ENCODE measurements at places on chromosomes 3 and 15.

DNA sequence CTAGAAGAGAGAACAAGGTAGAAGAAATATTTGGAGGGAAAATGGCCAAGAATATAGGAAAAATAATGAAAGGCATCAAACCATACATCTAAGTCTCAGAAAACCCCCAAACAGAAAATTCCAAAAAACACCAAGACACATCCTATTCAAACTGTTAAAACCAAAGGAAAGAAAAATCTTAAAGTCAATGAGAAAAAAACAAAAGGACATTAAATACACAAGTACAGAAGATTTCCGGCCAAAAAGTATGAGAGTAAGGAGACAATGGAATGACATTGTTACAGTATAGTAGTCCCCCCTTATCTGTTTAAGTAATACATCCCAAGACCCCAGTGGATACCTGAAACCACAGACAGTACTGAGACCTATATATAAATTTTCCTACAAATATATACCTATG is 18.8 kb downstream of the CLASP2 start:
- DNase-seq, result no peak

GRCh38 chr3:115418583-115418982 is 204.7 kb upstream of the GAP43 start:
- DNase-seq, result no peak

- DNase-seq, result no peak
These were observed 243.3 kb upstream of the TOPAZ1 start for GRCh38 chr3:43998370-43998835.

DNA sequence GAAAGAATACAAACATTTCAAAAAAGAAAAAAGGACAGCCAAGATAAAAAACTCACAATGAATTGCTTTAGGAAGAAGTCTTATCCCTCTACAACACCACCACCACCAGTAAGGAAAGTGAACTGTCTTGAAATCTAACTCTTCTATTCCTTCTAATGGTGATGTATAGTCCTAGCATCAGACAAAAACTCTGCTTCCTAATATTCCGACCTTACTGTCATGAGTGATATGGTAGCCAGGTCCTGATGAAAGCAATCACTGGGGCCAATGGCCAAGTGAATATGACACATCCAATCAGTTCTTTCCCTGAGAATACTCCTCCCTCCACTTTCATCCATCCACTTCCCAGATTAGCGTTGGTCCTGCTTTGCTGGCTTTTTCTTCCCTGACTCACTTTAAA is 14.8 kb downstream of the GK5 start:
- DNase-seq, result no peak

- no peak for DNase-seq
These were observed 34.7 kb downstream of the NIPA2 start for GRCh38 chr15:22872936-22873701.

DNA sequence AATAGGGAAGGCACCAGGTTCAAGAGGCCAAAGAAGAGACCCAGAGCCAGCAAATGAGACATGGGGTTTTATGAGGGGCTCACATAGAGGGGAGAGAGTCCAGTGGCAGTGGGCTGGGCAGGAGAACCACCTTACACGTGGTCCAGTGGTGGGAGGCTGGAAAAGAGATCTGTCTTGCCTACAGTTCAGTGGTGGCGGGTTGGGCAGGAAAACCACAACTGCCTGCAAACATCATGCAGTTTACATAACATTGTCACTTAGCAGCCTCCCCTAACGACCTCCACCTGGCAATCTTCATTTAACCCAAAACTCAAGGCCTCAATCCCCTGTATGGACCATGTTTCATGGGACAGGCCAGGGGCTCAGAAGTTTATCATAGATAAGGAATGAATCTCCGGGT is 29.1 kb downstream of the CRYGS start:
- DNase-seq, result no peak

GRCh38 chr15:27854601-27855000 is 244.5 kb downstream of the OCA2 start:
- DNase-seq, result no peak

- DNase-seq, result no peak
These were observed 521.5 kb downstream of the GRM7 start for GRCh38 chr3:7382293-7383010.

GRCh38 chr15:80188251-80188650 is 35.5 kb downstream of the FAH start:
- no peak for DNase-seq

DNA sequence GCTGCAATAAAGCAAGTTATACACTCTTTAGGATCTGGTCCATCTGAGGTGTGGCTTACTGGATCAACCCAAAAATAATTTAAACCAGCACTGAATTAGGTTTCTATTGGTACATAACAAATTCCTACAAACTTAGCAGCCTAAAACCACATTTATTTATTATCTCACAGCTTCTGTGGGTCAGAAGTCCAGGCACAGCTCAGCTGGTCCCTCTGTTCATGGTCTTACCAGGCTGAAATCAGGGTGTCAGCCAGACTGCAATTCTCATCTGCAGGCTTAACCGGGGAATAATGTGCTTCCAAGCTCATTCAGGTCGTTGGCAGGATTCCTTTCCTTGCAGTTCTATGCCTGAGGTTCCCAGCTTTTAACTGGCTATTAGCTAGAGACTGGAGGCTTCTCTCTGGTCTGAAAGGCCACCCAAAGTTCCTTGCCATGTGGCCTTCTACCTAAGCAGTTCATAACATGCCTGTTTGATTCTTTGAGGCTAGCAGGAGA is 477.4 kb upstream of the WNT5A start:
- no peak for DNase-seq

- DNase-seq, result no peak
These were observed 27.6 kb upstream of the UBE2E2 start for GRCh38 chr3:23175341-23176083.

DNA sequence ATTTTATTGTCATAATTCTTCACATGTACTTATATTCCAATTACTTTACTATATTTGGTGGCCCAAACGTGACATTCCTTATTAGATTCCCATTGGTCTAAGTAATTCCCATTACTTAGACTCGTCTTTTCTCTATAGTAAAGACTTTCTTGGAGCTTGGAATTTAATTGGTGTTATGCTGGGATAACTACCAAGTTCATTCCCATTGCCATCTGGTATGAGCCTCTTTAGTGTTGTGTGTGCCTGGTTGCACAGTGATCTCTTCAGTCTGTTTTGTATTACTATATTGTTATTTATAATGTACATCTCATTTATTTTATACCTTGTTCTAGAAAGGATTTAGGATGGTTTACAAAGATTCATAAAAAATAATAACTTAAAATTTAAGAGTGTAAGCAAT is 27.8 kb downstream of the TMEM108 start:
- DNase-seq, result no peak

- DNase-seq, result no peak
These were observed 654.0 kb upstream of the KCNMB2 start for GRCh38 chr3:177882124-177882648.

DNA sequence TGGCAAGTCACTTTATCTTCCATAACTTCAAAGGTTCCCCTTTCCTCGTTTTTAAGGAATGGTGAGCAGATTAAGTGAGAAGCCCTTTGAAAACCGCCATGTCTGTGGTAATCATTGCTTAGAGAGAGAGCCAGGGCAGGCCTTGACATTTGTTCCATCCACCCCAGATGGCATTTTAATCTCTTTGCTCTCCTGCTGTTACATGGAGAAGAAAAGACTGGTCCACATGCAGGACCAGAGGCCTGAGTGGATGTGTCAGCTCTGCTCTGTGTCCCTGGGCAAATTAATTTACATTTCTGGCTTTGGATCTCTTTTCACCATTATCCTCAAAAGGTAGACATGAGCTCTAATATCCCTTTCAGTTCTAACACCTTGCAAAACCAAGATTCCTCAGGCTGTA is 157.3 kb upstream of the LPP start:
- no peak for DNase-seq

GRCh38 chr3:62392626-62393292 is 19.4 kb upstream of the FEZF2 start:
- DNase-seq, result no peak

GRCh38 chr3:53830944-53831343 is 15.3 kb downstream of the CHDH start:
- DNase-seq, result no peak

DNA sequence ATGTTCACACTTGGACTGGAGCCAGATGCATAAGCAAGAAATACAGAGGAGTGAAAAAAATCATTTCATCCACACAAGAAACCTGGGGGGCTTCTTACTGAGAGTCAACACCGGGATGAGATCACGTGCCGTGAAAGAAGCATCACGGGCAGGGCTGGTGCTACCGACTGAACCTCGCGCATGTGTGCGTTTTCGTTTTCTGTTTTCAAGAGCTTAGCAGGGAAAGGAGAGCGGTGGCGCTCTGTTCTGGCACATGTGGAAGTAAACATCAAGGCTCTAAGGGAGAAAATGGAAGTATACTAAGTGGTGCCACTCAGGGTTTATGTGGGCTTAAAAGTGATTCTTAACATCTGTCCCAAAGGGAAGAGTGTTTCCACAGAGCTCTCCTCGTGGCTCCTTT is 55.9 kb downstream of the VGLL4 start:
- no peak for DNase-seq

All from A549 (cell line).